Bone marrow (tissue), 2 donors: ENCODE measurements at places on chromosomes 16 and 17.

GRCh38 chr16:56303066-56303715 lies 111.9 kb downstream of the GNAO1 start:
- DNase-seq: no peak

GRCh38 chr17:72382971-72383722 lies 262.3 kb downstream of the SOX9 start:
- no peak for DNase-seq

DNA sequence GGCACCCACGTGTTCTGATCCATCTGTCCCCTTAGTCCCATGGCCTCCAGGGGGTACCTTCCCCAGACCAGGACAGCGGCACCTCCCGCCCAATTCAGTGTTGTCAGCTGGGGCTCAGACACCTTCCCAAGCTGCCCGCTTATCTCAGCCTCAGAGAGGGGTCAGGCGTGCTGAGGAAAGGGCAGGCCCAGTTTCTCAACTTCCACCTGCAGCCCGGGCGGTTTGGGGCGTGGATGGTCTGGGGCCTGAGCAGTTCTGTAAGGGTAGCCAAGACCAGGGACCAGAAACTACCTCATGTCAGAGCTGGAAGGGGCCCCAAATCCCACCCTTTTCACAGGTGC lies 5.1 kb downstream of the PLCD3 start:
- DNase-seq: no peak

GRCh38 chr16:78619811-78620210 lies 520.4 kb downstream of the WWOX start:
- no peak for DNase-seq

GRCh38 chr16:3190949-3191353 lies 2.9 kb downstream of the OR1F1 start:
- no peak for DNase-seq

GRCh38 chr17:33904476-33904875 lies 350.6 kb upstream of the CCL2 start:
- no peak for DNase-seq

- DNase-seq: no peak
Measured at GRCh38 chr16:4131621-4132020, 15.4 kb upstream of the ADCY9 start.

GRCh38 chr17:40341808-40342503 lies 22.6 kb downstream of the GJD3 start:
- no peak for DNase-seq

DNA sequence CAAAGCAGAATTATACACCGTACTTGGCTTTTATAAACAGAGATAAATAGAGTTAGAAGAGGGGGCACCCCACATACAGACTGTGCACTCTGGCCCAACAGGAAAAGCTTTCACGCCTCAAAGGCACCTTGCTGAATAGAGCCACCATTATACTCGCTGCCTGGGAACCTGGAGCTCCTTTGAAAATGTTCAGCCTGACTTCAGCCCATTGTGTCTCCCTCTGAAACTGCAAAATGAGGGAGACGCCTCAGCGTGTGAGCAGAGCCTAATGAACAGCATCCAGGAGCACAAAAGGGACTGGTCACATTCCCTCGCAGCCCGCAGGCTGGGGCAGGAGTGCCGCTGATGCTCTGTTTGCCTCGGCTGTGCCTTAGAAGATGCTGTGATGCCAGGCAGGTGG lies 46.3 kb downstream of the ABCC12 start:
- DNase-seq: no peak

GRCh38 chr16:68244903-68245853 lies at the start of gene PLA2G15:
PLA2G15 (plus strand) TSS chr16:68245373; CDS start chr16:68245427, 54 bp downstream.
- DNase-seq: peak; percentile 83

DNA sequence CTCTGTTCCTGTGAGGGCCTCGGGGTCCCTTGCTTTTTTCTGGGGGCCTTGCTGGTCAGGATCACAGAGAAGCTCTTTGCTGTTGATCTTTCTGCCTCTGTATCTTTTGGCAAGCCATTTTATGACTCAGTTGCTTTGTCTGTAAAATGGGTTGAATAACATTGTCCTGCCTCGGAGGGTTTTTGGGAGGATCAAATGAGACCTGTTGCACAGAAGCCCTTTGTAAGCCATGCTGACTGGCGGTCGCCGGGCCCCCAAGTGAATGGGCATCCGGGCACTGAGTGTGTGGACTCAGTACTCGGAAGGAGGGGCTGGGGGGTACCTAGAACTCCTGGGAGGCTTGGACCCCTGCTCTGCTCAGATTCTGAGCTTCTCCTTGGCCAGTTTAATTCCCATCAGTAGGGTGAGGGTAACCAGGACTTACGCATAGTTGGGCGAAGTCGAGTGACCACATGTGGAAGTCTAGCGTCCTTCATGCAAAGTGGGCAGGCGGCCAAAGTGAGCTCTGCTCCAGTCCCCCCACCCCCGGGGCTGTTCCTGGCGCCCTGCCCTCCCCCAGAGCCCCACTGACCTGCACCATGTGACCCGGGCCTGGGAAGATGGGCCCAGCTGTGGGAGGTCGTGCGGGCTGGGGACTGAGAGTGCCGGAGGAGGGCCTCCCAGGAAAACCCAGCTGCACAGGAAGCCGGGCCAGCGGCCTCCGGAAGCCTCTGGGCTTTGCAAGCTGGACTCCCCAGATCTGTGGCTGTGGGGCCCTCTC lies 284.0 kb downstream of the SEC14L1 start:
- no peak for DNase-seq

DNA sequence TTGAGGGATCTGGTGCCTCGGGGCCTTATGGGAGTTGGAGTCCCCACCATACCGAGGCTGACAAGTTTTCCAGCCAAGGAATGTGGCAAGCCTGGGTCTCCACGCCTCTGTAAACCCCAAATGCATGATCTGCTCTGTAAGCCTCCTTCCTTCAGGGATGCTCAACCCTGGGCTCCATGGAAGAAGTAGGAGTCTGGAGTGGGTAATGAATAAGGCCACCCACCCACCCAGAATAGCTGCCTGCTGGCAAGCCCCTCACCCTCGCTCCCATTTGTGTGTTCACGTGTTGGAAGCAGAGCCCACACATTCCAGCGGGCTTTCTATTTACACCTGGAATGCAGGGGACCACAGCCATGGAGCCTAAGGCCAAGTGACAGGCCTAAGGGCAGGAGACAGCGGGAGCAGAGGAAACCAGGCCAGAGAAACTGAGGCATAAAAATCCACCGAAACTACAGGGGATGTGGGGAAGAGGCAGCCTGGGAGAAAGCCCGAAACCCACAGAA lies 4.4 kb downstream of the DLG4 start:
- no peak for DNase-seq

DNA sequence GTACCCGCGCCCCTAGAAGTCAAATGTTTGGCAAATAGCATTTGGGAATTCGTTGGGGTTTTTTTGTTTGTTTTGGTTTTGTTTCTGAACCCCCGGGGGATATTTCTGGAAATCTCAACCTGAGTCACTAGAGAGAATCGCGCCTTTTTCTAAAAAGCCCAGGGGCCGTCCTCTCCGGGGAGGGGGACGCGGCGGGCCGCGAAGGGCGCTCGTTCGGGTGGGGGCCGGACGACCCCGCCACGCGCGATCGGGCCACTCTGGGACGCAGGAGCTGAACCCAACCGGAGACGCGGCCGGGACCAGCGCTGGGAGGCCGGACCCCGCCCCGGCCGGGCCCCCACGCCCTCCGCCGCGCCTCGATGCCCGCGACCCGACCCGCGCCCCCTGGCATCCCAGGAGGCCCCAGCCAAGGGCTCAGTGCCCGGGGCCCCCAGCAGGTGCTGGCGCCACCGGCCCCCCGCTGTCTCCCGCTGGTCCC lies 302 bp downstream of the LITAF start:
- no peak for DNase-seq

DNA sequence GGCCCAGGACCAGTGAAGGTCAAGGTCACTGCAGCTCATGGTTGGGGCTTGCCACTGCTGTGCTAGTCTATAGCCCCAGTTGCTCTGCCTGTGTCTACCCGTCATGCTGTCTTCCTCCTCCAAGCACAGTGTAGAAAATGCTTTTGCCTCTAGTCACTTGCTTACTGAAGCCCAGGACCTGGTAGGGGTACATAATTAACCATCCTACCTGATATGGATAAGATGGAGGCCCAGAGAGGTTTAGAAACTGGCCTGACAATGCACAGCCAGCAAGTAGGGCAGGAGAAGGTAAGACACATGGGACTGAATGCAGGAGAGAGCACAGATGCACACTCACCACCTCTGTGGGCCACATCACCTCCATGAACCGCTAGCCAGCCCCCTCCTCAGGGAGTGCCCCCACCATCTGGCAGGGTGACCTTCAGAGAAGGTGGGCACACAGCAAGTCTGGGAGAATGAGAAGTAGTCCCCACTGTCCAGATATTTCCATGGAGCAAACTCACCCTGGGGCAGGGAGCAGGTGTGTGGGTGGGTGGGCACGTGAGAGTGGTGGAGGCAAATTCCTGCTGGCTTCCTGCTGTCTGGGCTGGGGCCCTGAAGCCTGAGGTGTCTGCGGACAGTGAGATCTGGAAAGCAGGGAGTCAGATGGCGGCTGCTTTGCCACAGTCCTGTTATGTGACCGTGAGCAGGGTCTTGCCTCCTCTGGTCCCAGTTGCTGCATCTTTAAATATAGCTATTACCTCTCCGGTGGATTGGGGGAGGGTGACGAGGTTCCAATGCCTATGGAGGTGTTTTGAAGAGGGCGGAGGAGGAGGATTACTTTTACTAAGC lies 1.0 kb downstream of the CX3CL1 start:
- no peak for DNase-seq

GRCh38 chr16:57763285-57764005 lies 27.9 kb downstream of the KATNB1 start:
- no peak for DNase-seq

- DNase-seq: no peak
Measured at GRCh38 chr16:61671161-61671560, 365.1 kb downstream of the CDH8 start.

- no peak for DNase-seq
Measured at GRCh38 chr17:44829523-44830358, at the start of gene GJC1. GJC1 (minus strand) TSS chr17:44830287; CDS start chr17:44805817, 24,470 bp downstream.

DNA sequence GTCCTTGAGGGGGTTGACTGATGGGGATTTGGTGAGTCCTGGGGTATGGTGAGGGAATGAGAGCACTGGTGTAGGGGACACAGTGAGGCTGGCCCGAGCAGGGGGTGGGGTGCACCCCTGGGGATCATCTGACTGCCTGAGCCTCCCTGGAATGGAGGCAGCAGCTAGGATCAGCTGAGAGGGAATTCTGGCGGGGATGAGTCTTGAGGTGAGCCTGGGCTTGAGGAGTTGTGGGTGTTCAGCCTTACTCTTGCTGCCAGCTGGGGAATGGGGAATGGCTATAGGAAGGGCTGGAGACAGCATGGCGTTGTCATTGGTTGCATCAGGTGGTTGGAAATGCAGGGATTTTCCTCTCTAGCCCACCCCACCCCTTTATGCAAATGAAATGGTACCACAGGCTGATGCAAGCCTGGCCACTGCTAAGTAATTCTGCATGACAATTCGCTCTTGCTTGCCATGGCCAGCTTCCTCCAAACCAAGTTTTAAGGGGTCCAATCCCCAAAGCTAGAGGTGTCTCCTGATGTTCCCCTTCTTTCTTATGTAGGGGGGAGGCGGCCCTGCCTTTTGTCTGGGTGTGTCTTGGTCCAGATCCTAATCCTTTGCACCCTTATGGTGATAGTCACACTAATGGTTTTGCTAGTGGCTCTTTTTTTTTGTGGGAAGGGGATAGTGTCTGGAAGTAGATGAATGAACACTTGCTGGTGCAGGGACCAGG lies 7.5 kb downstream of the NFE2L1 start:
- no peak for DNase-seq

- DNase-seq: no peak
Measured at GRCh38 chr16:72228014-72228413, 56.1 kb upstream of the PMFBP1 start.

GRCh38 chr17:29114141-29114540 lies 66.1 kb downstream of the MYO18A start:
- DNase-seq: no peak

DNA sequence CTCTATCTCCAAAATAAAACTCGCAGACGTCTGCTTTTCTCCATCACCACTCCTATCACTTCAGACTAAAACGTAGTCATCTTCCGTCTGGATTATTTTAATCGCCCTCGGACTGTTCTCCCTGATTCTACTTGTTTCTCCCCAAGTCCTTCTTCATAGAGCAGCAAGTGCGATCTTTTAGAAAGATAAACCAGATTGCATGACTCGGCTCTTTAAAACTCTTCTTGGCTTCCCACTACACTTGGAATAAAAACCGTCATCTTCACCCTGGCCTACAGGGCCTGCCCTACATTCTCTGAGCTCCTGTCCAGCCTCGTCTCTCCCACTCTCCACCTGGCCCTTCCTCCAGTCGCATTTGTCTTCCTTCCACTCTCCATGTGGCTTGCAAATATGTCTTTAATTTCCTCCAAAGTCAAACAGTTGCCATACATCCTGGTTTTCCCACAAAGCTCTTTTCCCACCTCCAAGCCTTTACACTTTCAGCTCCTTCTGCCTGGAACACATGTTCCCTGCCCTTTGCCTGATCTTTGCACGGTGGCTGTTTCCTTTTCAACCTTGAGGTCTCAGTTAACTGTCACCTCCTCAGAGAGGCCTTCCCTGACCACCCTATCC lies 70.5 kb upstream of the DHX40 start:
- no peak for DNase-seq

DNA sequence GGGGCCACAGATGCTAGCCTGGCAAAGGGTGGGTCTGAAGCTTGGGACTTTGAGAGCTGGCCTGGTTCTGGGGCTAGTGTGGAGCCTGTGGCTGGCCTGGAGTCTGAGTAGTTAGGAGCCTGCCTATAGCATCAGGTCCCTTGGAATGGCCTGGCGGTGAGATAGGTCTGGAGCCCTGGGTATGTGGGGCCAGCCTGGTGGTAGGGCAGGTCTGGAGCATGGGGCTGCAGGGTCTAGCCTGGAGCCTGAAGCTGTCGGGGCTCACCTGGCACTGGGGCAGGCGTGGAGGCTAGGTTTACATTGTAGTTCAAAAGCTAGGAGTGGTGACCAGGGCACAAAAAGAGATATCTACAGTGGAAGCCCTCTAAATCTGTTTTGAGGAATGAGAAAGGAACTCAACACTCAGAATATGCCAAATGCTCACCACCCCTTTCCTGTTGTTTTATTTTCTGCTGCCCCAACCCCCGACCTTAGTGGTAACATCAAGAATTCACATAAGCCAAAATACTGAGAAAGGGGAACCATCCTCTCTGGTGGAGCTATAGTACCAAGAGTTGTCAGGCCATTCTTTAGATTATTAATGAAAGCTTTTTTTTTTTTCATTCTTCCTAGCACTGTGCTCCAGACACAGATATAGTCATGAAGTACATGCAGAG lies 100.3 kb downstream of the TANC2 start:
- DNase-seq: peak; percentile 82

DNA sequence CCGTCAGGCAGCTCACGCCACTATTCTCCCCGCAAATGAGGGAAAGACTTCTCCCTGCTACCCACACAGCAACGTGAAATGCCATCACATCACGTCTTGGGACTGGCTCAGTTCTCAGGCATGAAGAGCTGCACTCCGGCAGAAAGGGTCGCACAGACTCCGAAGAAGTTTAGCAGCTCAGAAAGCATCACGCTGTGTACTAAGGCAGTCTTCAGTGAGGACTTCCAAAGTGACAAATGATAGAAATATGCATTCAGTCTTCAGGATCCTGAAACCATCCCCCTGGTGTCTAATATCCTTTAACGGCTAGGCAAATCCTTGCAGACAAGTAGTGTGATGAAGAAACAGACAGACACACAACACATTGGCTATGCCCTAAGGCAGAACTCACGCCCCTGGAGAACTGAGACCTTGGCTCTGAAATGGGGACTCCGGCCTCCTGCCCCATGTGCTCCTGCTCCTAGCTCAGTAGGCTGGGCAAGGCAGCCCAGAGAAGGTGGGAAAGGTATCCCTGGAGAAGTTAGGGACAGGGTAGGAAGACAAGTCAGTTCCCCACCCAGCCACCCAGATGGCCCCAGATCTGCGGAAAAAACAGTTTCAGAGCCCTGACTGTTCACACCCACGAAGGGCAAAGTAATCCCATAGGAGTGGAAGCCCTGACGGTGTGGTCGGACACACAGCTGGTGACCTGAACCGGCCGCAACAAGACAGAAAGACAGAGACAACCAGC lies 1.6 kb downstream of the XYLT1 start:
- DNase-seq: no peak
